ENCODE measurements at places on chromosomes 4 and X.

GRCh38 chrX:110374559-110374958, 15.9 kb downstream of the RTL9 start:
- no peak for DNase-seq

- DNase-seq, result peak; percentile 59
These were observed 64.1 kb downstream of the QDPR start for GRCh38 chr4:17447675-17448298.

- DNase-seq, result no peak
These were observed 11.8 kb downstream of the ZNF182 start for GRCh38 chrX:47992095-47992380.

DNA sequence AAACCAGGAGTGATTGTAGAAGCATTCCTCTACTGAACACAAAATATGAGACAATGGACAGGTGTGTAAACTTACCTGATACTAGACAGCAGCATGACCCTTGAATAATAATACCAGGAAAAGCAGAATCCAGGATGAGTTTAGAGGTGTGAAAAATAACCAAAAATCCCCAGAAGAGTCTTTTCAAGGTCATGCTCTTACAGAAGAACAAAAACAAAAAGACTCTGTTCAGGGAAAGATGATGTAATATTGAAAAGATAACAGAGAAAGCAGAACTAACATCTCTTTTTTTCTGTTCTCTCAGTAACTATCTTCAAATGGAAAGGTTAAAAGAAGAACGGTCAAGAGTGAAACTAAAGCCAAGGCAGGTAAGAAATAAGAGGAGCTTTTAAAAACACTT, 14.0 kb upstream of the ARHGAP10 start:
- DNase-seq, result no peak

- DNase-seq, result no peak
These were observed 16.4 kb upstream of the SRPX start for GRCh38 chrX:38236901-38237615.

DNA sequence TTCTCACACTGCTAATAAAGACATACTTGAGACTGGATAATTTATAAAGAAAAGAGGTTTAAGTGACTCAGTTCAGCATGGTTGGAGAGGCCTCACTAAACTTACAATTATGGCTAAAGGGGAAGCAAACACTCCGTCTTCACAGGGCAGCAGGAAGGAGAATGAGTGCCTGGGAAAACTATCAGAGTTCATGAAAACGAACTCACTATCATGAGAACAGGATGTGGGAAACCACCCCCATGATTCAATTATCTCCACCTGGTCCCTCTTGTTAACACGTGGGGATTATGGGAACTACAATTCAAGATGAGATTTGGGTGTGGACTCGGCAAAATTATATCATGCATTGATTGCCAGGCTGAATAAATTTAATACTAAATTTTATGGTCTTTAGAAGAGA, 592.7 kb downstream of the GRXCR1 start:
- DNase-seq, result no peak

GRCh38 chr4:130808492-130808891, 1712.5 kb downstream of the C4orf33 start:
- no peak for DNase-seq

DNA sequence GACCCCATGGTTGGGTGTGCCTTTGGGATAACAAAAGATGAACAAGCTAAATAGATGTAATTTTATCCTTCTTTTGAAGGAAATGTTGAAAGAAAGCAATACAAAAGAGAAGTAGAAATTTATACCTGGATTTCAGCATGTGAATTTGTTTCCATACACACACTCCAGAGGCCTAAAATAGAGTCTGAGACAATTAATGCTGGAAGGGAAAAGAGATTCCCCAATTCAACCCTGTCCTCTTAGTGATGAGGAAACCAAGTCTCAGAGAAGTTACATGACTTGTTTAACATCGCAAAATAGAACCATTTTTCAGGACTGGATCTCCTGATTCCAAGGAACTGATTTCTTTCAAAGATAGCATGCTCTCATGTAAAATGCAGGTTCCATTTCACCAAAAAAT, 37.3 kb upstream of the MYOZ2 start:
- no peak for DNase-seq

DNA sequence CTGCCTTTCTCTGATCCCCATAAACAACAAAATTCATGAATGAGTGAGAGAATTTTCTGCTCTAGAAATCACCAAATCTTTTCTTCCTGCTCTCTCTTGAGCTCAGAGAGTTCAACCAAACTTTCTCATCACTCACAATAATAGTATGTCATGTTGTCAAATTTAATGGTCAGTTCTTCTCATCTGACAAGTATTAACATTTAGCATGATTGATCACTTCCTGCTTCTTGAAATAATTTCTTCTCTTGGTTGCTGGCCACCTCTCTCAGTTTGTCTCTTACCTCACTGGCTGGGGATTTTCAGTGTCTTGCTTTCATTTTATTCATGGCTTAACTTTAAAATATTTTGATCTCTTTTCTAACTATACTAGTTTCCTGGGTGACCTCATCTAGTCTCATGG, 25.5 kb upstream of the FGF5 start:
- DNase-seq, result no peak

DNA sequence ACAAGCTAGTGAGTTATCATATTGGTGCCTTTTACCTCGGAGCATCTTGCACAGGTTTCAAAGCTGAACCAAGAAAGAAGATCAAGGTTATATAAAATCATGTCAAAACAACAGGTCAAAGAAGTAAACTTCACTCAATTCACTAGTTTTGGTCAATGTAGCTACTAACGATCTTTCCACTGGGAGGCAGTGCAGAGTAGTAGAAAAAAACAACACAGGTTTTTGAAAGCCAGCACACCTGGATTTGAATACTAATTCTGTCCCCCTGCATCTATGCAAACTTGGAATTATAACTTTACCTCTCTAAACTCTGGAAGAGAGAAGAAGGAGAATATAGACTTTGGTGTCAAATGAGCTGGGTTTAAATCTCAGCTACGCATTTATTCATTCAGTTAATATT, 266.1 kb downstream of the GRIA3 start:
- DNase-seq, result no peak

DNA sequence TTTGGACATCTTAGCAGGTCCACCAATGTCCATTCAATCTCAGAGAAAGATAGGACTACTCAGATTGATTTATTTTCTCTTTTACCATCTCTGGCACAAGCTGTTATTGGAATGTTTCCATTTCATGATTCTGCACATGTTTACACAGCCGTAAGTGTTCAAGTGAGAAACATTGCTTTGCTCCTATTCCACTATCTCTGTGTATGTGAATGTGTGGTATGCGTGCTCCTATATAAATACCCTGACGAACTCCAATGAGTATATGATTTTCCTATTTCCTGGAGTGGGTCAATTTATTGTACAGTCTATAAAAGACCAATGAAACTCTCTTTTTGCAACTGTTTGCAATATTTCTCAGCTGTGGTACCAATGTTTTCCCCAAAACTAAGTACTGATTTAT, 221.0 kb upstream of the GALNT7 start:
- DNase-seq, result no peak

DNA sequence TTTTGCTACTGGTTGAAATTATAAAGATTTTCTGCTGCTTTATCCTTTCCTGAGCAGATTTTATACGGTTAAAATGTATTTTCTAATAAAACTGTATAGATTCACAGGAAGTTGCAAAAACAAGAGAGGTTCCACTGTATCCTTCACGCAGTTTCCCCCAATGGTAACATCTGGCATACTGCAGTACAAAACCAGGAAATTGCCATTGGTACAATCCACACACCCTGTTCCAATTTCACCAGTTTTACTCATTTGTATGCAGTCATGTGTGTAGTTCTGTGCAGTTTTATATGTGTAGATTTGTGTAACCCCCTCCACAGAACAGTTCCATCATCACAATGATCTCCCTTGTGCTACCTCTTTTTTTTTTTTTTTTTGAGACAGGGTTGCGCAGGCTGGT, 20.0 kb downstream of the DDX3X start:
- DNase-seq, result no peak

- DNase-seq, result peak; percentile 22
These were observed 810 bp downstream of the SPRY1 start for GRCh38 chr4:123397144-123398065.

DNA sequence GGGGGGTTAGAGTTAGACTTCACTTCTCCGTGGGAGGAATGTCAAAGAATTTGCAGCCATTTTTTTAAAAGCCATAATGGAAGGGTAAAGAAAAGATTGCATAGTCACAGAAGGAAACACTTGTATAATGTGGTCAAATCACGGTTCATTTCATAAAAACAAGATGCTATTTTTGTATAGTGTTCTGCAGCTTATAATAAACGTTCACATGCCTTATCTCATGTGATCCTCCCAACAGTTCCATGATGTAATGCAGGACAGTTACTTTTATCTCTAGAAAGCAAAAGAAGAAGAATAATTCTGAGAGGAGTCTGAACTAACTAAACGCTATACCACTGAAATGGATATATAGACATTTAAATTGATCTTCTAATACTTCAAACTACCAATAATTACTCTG, 71.3 kb upstream of the CAMK2D start:
- DNase-seq, result no peak

DNA sequence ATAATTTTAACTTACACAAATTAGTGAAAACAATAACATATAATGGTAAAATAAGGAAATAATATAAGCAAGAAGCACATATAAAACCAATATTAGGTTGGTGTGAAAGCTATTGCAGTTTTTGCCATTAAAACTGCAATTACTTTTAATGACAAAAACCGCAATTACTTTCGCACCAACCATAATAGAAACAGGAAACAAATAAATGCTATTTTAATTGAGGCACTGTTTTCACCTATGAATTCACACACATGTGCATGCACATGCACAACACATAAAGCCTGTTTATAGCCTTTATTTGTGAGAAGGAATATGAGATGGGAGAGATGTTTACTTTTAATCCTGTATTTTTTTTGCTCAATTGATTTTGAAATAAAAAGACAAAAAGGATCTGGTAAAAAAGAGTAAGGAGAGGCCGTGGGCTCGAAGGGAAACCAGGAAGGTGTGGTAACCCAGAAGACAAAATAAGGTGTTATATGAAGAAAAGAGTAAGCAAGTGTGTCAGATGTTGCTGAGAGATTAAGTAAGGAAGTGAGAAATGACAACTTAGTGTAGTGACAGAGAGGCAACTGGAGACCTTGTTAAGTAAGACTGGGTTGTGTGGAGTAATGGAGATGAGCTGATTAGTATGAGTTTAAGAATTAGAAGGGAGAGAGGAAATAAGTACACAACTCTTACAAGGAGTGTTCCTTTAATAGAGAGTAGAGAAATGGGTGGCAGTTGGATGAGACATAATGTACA, 69.0 kb downstream of the KLHL13 start:
- DNase-seq, result no peak

- DNase-seq, result no peak
These were observed 7.5 kb upstream of the SETD7 start for GRCh38 chr4:139563515-139563914.

GRCh38 chr4:183441276-183441675, 3.2 kb upstream of the CDKN2AIP start:
- DNase-seq, result no peak

- no peak for DNase-seq
These were observed 4.4 kb downstream of the RTL5 start for GRCh38 chrX:72127332-72127731.

- DNase-seq, result peak; percentile 87
These were observed 338.1 kb upstream of the ZCCHC13 start for GRCh38 chrX:73965833-73966232.

- no peak for DNase-seq
These were observed 34.4 kb upstream of the MSMO1 start for GRCh38 chr4:165293061-165293460.

DNA sequence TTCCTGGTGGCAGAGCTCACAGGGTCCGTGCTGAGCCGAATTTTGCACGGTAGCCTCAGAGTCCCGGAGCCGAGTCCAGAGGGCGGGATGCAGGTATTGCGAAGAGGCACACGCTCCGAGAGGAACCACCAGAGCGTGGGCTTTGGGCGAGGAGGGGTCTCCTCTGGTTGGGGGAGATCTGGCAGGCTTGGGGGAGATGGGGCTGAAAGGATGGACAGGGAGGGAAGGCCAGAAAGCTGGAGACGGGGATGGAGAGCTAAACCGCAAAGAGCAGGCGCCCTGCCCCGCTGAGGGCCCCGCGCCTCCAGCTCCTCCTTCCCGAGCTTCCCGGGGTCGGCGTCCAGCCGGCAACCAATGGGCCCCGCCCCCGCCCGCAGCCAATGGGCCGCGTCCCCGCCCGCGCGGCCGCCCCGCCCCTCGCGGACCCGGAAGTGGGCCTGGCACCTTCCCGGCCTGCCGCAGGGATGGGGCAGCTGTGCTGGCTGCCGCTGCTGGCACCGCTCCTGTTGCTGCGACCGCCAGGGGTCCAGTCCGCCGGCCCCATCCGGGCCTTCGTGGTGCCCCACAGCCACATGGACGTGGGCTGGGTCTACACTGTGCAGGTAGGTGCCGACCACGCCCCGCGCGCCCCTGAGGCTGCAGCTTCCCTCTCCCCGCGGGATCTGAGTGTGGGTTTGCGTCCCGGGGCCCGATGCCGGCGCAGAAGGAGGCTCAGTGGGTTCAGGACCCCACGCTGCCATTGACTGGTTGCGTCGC, at the start of gene MAN2B2:
TSS of gene MAN2B2 (plus strand) at position 443 of the 756 bp plus-strand sequence. CDS start at position 465, 22 bp downstream.
- peak; percentile 67 for DNase-seq

DNA sequence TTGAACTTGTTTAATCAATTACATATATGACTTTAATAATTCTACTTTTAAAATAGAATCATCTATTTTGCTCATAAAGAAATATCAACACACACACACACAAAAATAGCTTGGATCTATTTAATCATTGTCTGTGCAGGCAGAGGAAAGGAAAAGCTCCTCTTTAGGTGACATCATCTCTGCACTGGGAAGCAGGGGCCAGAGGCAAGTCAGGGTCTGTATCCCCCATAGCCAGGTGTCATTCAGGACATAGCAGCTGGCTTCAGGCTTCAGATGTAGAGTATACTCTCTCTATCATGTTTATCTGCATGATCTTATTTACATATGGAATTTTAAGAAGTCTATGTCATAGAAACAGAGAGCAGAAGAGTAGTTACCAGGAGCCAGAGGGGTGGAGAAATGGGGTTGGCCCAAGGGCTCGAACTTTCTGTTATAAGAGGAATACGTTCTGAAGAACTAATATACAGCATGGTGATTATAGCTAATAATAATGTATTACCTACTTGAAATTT, 110.4 kb upstream of the LDB2 start:
- DNase-seq, result no peak

- DNase-seq, result no peak
These were observed 12.8 kb downstream of the CYSLTR1 start for GRCh38 chrX:78314561-78314960.

DNA sequence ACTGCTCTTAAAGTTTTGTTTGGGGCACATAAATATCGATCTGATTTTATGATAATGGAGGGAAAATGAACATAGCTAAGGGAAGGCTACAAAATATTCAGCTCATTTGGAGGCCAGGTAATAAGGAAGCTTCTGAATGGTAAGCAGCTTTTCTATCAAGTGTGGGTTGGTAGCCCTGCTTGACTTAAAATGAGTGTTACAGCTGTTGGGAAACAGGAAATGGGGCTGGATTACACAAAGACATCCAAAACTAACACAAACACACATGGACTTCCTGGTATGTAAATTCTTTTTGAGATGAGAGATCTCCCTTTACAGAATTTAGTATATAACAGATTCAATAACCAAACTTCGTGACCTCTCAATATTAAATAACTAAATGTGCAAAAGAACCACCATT, 58.0 kb downstream of the FGF16 start:
- DNase-seq, result no peak

GRCh38 chr4:23038626-23039491, 346.1 kb downstream of the GBA3 start:
- DNase-seq, result no peak
